Transverse colon (tissue), 4 donors: ENCODE measurements at places on chromosomes 3 and 15. TPM values are rescaled to one million over a fixed set of nuclear protein-coding genes. Genes with fewer than 3 reads are reported as not detected.
A peak's percentile ranks its signal among the peaks of the same experiment; 100 is the strongest.

GPR27 gene
- not detected for total RNA-seq

DNAH1 gene
- 20.5 TPM for total RNA-seq

DNA sequence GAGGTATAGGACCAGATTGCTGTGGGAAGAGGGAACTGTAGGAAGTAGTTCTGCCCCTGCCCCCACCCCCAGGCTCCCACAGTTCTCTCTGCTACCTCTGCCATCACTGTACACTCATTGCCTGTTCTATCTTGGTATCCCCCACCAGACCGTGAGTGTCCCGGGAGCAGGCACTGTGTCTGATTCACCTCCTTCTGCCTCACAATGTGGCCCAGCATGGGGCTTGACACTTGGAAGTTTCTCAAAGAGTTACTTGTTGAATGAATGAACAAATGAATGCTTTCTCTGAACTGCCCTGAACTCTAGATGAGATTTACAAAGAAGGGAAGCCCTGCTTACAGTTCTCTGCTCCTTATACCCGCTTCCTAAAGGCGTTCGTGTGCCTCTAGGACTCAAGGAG lies 27.1 kb upstream of the PIK3CB start:
- no peak for DNase-seq

- no peak for DNase-seq
Observed at GRCh38 chr15:61091856-61092255, 137.2 kb downstream of the RORA start.

DNA sequence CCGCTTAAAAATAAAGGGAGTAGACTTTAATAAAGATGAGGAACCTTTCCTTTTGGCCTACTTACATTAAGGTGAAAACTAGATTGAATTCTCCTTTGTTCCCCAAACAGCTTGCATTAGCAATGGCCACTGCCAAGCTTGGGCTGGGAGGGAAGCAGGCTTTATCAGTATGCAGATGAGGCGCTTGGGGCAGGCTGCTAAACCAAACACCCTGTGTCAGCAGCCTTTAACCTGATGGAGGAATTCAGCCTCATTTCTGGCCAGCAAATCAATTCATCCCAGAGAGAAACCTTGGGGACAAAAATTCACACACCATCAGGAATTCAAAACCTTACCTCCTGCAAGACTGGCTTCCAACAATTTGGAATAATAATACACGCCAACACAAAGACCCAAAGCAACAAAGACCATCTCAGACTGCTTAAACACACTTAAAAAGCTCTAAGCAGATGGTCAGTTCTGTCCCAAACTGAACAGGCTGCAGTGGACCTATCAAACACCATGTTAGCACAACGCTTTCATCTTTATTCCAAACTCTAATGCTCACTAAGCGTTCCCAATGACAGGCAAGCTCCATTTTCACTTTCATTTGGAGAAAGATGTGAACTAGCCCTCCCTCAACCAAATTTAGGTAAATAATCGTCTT lies 255.1 kb upstream of the CMC1 start:
- DNase-seq = no peak

DNA sequence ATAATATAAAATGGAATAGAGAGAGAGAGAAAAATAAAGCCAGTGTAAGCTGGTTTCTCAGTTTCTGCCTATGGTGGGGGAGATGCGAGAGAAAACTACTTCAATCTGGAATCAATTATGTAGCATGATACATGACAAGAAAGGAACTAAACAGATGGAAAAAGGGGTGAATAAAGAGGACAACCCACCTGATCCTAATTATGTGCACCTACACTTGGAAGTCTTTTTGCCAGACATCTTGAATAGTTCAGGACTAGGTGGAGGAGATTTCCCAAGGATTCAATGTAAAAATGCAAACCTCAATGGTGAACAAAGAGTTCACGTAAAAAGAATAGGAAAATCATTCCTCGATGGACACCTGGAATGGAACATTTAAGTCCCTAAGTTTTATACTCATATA lies 524.4 kb upstream of the RGMA start:
- no peak for DNase-seq

- peak; percentile 51 for DNase-seq
Observed at GRCh38 chr3:45599424-45599886, 4.9 kb downstream of the LIMD1 start.

- no peak for DNase-seq
Observed at GRCh38 chr15:90638963-90639362, 78.2 kb upstream of the BLM start.
